Kidney (tissue), 22 donors: ENCODE measurements at places on chromosomes 5 and 9. TPM values are rescaled to one million over a fixed set of nuclear protein-coding genes. Genes with fewer than 3 reads are reported as not detected.

- no peaks in the 10 kb centered on the region for H3K27me3 ChIP-seq
- no peak overlapping the region for H3K4me3 ChIP-seq
- H3K36me3 ChIP-seq = no peaks in the 10 kb centered on the region
Observed at GRCh38 chr5:120199559-120199958, 264.5 kb upstream of the PRR16 start.

DNA sequence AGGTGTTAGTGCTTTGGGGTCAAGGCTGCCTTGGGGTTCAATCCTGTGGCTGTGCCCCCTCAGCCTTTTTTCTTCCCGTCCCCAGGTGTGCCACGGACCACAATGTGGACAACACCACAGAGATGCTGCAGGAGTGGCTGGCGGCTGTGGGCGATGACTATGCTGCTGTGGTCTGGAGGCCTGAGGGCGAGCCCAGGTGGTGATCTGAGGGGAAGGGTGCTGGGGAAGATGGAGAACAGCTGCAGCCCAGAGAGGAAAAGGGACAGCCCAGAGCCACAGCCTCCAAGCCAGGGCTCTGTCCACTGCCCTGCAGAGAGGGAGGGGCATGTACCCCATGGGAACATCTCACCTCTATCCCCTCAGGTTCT is 2.1 kb downstream of the CERCAM start:
- no peaks in the 10 kb centered on the region for H3K4me1 ChIP-seq
- H3K27me3 ChIP-seq = peaks cover 2% of the 10 kb centered on the region
- DNase-seq = no peak
- H3K36me3 ChIP-seq = no peaks in the 10 kb centered on the region

The DRD1 gene
- polyA plus RNA-seq = 0.28 TPM

- H3K4me1 ChIP-seq = peaks cover 30% of the 10 kb centered on the region
- H3K27ac ChIP-seq = peak overlapping the region; percentile 16
- peak; percentile 68 for DNase-seq
- no peak overlapping the region for H3K4me3 ChIP-seq
- no peaks in the 10 kb centered on the region for H3K27me3 ChIP-seq
- H3K36me3 ChIP-seq = no peaks in the 10 kb centered on the region
Observed at GRCh38 chr5:73279805-73280204, 106.8 kb downstream of the TMEM174 start.

The TEX48 gene
- polyA plus RNA-seq = not detected

DNA sequence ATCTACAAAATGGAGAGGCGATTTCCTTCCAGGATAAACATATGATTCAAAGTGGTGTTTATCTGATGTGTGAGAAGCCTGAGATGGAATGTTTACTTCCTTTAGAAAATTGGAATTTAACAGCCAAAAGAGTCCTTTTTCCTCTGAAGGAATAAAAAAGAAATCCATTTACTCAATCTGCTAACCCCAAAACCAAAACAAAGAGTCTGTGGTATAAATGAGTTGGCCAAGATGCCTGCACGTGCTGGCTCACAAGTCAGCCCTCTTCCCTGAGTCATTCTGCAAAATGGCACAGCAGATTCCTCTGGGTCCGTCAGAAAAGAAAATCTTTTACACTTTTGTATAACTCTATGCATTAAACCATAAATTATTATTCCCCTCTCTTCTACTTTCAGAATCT is 60.8 kb downstream of the EBF1 start:
- DNase-seq = no peak
- no peaks in the 10 kb centered on the region for H3K27me3 ChIP-seq
- no peak overlapping the region for H3K4me3 ChIP-seq
- no peak overlapping the region for H3K27ac ChIP-seq
- no peaks in the 10 kb centered on the region for H3K36me3 ChIP-seq

The PDE6A gene
- not detected for polyA plus RNA-seq

DNA sequence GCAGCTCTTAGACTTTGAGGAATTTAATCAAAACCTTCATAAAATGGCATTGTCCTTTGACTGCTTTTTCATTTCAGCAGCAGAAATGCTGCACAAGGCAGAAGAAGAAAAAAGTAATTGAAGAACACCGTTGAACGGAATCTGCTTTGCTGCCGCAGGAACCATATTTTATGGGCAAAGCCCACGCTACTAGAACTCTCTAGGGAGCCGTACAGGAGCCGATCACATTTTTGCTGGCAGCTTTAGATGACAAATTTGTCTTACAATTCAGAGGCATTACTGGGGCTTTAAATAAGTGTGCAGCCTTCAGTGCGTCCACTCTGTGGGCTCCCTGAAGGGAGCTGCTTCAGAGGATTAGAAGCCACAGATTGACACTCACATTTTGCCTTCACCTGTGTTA is 5.4 kb downstream of the CFAP90 start:
- no peaks in the 10 kb centered on the region for H3K4me1 ChIP-seq
- no peak overlapping the region for H3K4me3 ChIP-seq
- DNase-seq = no peak
- no peaks in the 10 kb centered on the region for H3K27me3 ChIP-seq

The CYLC2 gene
- not detected for polyA plus RNA-seq

GRCh38 chr5:3996707-3997336 is 401.2 kb downstream of the IRX1 start:
- H3K4me1 ChIP-seq = peaks cover 2% of the 10 kb centered on the region
- DNase-seq = peak; percentile 65
- H3K36me3 ChIP-seq = no peaks in the 10 kb centered on the region
- no peak overlapping the region for H3K27ac ChIP-seq
- no peaks in the 10 kb centered on the region for H3K27me3 ChIP-seq

GRCh38 chr5:132050661-132051552 is 9.5 kb upstream of the IL3 start:
- H3K36me3 ChIP-seq = no peaks in the 10 kb centered on the region
- no peak overlapping the region for H3K27ac ChIP-seq
- H3K4me1 ChIP-seq = no peaks in the 10 kb centered on the region
- peak; percentile 4 for DNase-seq
- no peak overlapping the region for H3K4me3 ChIP-seq

DNA sequence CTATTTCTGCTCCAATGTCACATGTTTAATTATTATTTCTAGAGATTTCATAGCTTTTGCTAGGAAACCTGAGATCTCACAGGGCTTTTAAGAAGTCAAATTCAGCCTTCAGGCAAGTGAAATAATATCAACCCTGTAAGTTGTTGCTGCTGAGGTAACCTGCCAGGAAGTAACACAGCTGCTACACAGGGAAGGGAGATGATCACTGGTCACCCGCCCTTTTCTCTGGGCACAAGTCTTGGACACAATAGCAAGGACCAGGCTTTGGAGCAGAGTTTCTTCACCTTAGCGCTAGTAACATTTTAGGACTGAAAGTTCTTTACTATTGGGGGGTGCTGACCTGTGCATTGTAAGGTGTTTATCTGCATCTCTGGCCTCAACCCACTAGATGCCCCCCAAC is 50.1 kb downstream of the PTTG1 start:
- H3K4me3 ChIP-seq = no peak overlapping the region
- H3K36me3 ChIP-seq = no peaks in the 10 kb centered on the region
- DNase-seq = no peak
- peaks cover 2% of the 10 kb centered on the region for H3K4me1 ChIP-seq

DNA sequence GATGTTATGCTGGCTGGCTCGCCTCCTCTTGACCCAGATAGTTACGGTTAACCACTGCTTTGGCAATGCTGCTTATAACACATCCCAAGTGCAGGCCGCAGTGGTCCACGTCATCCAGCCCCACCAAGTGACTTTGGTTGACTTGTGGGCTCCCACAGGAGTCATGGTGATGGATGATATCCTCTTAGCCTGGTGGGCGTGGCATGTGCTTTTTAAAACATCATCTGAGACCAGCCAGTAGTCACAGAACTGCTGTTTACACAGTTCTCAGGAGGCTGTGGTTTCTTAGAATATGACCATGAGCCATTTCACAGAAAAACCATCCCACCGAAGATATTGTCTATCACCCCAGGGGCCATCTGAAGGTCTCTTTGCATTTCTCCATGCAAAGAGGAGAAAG is 216.9 kb downstream of the SH3GL2 start:
- no peak overlapping the region for H3K27ac ChIP-seq
- H3K4me1 ChIP-seq = no peaks in the 10 kb centered on the region
- no peak for DNase-seq
- H3K27me3 ChIP-seq = no peaks in the 10 kb centered on the region
- no peak overlapping the region for H3K4me3 ChIP-seq

- H3K4me1 ChIP-seq = no peaks in the 10 kb centered on the region
- no peaks in the 10 kb centered on the region for H3K36me3 ChIP-seq
- H3K27ac ChIP-seq = no peak overlapping the region
- no peak for DNase-seq
- H3K4me3 ChIP-seq = no peak overlapping the region
Observed at GRCh38 chr5:10788358-10788757, 27.3 kb upstream of the DAP start.

GRCh38 chr5:84202136-84202535 is 182.5 kb downstream of the EDIL3 start:
- H3K27ac ChIP-seq = no peak overlapping the region
- H3K36me3 ChIP-seq = no peaks in the 10 kb centered on the region
- H3K27me3 ChIP-seq = no peaks in the 10 kb centered on the region
- no peak overlapping the region for H3K4me3 ChIP-seq

The ADRA1B gene
- 2.3 TPM for polyA plus RNA-seq

- no peak overlapping the region for H3K27ac ChIP-seq
- H3K4me3 ChIP-seq = no peak overlapping the region
- H3K4me1 ChIP-seq = no peaks in the 10 kb centered on the region
Observed at GRCh38 chr5:111425205-111425604, 87.1 kb downstream of the STARD4 start.

The CATSPER3 gene
- 1.4 TPM for polyA plus RNA-seq

- H3K4me3 ChIP-seq = no peak overlapping the region
- DNase-seq = peak; percentile 45
- H3K4me1 ChIP-seq = no peaks in the 10 kb centered on the region
- no peak overlapping the region for H3K27ac ChIP-seq
- H3K36me3 ChIP-seq = no peaks in the 10 kb centered on the region
- H3K27me3 ChIP-seq = no peaks in the 10 kb centered on the region
Observed at GRCh38 chr5:169805527-169805934, 168.5 kb downstream of the DOCK2 start.
